ENCODE measurements at places on chromosomes 16 and 17.

GRCh38 chr17:47813077-47813476, 8.5 kb downstream of the OSBPL7 start:
- DNase-seq: no peak

DNA sequence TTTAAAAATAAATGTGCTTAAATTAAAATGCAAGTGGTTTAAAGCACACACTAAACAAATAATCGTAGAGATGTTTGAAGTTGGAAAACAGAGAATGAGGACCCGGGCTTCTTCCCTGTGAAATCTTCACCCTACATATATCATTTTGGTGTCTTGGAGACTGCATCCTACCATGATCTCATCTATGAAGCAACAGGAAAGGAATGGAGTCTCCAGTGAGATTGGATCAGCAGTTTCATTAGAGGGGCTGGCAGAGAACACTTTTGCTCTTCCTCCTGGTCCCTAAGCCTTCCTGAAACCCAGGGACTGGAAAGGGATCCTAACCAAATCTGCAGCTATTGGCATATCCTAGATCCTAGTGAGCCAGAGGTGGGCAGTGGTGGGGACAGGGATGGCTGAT, 85.0 kb downstream of the GRIN2A start:
- no peak for DNase-seq

- no peak for DNase-seq
Observed at GRCh38 chr16:53925526-53925925, 221.6 kb downstream of the FTO start.

- no peak for DNase-seq
Observed at GRCh38 chr16:71670537-71670936, 44.6 kb downstream of the MARVELD3 start.

GRCh38 chr17:60355663-60356594, 36.0 kb downstream of the USP32 start:
- no peak for DNase-seq

DNA sequence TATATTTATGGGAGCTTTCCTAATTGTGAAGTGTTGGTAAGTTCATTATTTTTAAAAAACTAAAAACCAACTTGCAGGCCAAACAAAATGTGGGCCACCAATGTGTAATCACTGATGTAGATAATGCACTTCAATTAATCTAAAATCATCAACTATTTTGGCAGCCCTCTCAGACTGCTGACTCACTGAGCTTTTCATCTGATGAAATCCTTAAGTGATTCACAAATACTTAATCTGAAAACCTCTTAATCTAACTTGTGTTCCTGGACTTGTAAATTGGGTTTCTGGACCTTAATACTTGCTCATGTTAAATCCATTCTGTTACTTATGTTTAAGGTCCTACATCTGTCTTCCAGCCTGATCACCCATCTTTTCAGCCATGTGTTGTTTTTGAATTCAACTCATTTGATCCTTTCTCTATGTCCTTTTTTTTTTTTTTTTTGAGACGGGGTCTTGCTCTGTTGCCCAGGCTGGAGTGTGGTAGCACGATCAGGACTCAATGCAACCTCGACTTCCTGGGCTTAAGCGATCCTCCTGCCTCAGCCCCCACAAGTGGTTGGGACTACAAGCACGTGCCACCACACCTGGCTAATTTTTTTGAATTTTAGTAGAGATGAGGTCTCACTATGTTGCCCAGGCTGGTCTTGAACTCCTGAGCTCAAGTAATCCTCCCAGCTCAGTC, 39.0 kb downstream of the PRKCB start:
- no peak for DNase-seq

- no peak for DNase-seq
Observed at GRCh38 chr16:74608944-74609343, 2.0 kb upstream of the GLG1 start.

GRCh38 chr17:78618264-78619066, 41.3 kb upstream of the DNAH17 start:
- no peak for DNase-seq

GRCh38 chr16:67237396-67238277, 9.6 kb downstream of the FHOD1 start:
- no peak for DNase-seq

DNA sequence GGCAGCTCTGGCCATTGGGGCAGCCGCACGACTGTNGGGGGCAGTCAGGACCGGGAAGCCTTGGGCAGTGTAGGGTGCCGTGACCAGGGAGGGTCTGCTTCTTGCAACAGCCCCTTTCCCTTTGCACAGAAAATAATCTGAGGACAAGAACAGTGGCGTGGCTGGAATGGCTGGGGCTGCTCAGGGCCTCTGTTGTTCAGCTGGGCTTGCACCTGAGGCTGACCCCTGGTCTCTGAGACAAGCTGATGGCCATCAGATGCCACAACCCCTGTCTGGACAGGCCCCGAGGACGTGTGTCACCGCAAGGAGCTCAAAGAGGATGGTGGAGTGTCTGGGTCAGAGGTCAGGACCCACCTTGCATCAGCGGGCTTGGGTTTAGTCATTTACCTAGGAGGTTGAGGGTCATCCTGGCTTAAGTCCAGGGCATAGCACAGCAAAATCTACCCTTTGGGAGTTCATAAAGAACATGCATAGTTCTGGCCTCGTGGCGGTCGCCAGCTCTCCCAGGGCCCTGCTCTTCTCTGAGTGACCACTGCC, 46.9 kb downstream of the METRNL start:
- no peak for DNase-seq

GRCh38 chr16:68920349-68920748, 77.0 kb downstream of the TANGO6 start:
- no peak for DNase-seq
